ENCODE measurements at places on chromosomes 1 and 21.

DNA sequence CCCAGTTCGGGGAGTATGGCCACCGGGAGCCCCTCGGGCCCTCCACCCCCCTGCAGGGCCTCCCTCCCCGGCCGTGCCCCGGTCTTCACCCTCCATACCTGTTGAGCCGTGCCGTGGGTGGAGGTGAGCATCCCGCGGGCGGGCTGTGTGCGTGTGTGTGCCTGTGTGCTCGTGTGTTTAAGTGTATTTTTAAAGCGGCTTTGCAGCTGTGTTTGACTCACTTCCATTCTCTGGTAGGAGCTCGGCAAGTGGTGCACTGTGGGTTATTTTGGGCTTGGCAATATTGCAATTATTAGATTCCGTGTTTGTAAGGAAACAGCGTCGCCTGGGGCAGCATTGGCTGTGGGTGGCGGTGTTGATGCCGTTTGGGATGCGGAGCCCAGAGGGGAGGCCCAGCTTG, 20.3 kb upstream of the PLCH2 start:
- DNase-seq, result no peak

DNA sequence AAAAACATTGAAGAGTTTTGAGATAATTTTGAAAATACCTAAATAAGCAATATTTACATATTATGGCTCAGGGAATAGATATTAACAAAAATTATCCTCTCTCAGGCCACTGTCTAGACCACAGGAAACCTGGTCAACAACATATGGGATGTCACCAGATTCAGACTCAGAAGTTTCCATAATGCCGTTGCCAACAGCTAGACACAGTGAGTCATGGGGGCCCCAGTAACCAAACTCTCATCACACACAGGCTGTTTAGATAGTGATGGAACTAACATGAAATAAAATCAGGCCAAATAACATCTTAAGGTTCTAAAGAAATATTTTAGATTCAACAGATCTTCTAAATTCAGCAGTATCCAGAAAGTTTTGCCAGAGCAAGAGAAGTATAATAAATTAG, 681.7 kb upstream of the ADAMTS5 start:
- no peak for DNase-seq

- DNase-seq, result no peak
Observed at GRCh38 chr1:43705334-43705733, 2.0 kb upstream of the ST3GAL3 start.

DNA sequence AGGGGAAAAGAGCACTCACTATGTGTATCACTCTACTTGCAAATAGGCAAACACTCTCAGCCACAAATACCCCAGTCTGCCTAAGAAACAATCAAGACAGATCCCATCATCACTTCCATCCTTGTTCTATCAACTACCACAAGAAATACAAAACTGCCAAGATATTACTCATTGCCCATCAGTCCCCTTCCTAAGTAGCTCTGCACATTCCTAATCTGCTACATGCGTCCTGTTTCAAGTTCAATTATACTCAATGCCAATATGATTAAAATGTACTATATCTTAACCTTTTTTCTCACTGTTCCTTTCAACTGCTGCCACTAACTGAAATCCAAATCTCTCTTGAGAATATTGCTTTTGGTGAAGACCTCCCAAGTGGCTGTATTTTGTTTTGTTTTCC, 1688.4 kb downstream of the PLA2G4A start:
- no peak for DNase-seq

DNA sequence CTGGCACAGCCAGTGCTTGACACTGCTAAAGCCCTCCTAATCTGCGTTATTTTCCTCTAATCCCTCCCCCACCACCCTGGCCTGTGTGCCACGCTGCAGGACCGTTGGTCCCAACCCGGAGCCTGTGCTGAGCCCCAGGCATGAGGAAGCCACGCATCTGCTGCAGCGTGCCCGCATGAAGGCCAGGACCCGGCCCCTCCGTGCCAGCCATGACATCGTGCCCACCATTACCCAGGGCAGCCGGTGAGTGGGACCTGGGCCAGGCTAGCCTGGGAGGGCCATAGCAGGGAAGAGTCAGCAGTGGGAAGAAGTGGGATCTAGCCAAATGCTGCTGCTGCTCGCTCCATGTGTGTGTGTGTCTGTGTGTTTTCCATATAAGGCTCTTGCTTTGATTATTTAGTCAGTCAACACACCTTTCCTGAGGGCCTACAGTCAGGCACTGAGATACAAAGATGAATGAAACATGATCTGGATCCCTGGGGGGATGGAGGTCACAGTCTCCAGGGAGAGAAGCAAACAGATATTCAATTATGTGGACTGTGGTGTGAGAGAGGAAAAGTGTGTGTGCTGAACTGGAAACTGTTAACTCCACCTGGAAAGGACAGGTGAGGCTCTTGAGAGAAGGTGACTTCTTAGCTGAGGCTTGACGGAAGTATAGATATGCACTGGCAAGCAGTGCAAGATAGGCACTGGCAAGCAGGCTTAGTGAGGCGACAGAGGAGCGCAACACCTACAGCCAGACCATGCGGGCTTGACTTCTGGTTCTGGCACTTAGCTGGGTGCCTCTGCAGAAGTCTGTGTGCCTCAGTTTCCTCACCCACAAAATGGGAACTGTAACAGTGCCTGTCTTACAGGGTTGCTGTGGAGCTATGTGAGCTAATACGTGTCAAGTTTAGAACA, 15.9 kb downstream of the KIAA1614 start:
- no peak for DNase-seq

GRCh38 chr1:95953015-95953414, 719.0 kb downstream of the RWDD3 start:
- no peak for DNase-seq

DNA sequence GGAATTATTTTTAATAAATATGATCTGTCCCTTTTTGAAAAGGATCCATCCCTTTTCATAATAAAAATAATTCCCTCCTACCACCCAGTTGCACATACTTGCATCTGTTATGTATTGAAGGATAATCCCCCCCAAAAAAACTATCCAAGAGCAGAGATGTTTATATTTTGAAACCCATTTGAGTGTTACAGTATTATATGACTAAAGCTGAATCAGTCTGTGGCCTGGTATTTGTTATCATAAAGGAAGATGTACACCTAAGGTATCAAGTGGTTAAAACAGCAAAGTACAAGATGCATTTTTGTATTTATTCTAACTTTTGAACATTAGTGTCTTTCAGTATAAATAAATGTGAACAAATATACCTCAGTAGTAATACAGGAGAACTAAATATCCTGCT, 12.7 kb upstream of the TGFB2 start:
- no peak for DNase-seq

- no peak for DNase-seq
Observed at GRCh38 chr1:179798864-179799516, 55.9 kb downstream of the FAM163A start.

DNA sequence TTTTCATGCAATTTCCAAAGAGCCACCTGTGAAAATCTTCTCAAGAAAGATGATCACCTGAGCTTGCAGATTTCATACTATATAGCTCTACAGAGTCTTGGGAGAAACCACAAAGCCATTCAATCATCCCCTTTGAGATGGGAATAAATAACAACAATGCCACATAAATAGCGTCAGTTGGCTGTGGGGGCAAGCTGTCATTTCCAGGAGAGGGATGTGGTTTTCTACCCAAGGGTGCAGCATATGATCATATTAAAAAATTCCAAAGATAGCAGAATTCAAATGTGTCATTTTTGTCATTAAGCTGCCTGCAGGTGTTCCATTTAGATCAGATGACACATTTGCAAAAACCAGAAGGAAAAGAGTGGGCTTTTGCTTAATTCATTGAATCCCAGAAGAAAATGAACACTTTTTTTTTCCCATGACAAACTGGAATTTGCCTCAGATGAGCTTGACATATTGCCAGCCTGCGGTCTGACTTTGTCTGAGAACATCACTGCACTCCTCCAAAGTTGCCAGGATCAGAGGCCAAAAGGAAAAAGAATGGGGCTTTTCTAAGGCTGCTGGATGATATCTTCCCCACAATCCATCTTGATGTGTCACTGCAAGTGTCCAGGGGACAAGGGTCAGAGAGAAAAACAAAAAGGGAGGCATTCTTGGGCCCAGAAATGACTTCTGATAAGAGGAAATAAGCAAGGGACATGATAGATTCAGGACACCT, 314.1 kb upstream of the USP25 start:
- DNase-seq, result no peak

GRCh38 chr1:203181586-203182386, 4.7 kb downstream of the CHI3L1 start:
- DNase-seq, result no peak

GRCh38 chr1:203225071-203225470, 4.4 kb downstream of the CHIT1 start:
- DNase-seq, result no peak

- DNase-seq, result no peak
Observed at GRCh38 chr21:34809822-34810221, 141.0 kb downstream of the CLIC6 start.

GRCh38 chr1:101920577-101920976, 76.1 kb downstream of the OLFM3 start:
- DNase-seq, result no peak

- no peak for DNase-seq
Observed at GRCh38 chr1:172322219-172323061, 98.0 kb upstream of the C1orf105 start.

DNA sequence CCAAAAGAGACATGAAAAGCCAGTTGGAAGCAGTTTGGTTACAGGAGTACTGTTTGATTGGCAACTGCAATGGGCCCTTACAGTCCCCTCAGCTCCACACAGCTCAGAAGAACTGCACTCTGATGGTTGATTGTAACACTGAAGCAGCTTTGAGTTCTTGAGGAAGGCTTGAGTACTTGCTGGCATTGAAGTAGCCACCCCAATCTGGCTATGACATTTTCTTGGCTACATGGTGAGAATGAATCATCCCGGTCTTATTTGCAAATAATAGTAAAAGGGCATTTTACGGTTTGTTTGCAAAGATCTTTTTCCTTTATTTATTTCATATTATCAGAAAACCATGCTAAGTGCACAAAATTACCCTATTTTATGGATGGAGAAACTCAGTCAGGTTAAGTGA, 159.7 kb upstream of the BEND5 start:
- no peak for DNase-seq

DNA sequence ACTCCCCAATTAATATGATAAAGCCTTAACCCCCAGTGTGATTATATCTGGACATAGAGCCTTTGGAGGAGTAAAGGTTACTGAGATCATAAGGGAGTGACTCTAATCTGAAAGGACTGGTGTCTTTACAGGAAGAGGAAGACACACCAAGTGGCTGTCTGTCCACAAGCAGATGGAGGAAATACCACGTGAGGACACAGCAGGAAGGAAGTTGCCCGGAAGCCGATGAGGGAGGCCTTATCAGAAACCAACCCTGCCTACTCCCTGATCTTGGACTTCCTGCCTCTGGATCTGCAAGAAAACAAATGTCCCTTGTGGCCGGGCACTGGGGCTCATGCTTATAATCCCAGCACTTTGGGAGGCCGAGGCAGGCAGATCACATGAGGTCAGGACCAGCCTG, 110.3 kb upstream of the CHRM3 start:
- DNase-seq, result no peak

DNA sequence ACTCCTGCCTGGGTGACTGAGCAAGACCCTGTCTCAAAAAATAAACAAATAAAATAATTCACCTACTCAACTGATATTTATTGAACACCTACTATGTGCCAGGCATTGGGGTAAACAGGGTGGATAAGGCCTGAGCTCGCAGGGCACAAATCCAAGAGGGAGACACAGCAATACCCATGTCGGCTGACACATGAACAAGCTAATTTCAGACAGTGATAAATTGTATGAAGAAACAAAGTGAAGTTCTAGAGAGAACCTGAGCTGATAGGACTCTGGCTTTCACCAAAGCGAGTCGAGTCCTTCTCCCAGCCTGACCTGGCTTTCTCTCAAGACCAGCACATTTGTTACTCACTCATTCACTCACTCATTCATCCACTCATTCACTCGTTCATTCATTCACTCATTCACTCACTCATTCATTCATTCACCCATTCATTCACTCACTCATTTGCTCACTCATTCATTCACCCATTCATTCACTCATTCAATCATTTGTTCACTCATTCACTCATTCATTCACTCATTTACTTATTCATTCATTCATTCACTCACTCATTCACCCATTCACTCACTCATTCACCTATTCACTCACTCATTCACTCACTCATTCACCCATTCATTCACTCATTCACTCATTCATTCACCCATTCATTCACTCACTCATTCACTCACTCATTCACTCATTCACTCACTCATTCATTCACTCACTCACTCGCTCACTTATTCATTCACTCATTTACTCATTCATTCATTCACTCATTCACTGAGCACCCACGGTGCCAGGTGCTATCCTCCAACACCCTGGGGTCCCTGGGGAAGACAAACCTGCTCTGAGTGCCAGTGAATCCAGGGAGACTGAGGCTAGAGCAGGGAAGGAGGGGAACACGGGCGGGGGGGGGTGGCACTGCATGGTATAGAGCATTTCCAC, 37.4 kb upstream of the CASZ1 start:
- DNase-seq, result no peak

- no peak for DNase-seq
Observed at GRCh38 chr1:198443365-198444233, 96.9 kb downstream of the ATP6V1G3 start.

DNA sequence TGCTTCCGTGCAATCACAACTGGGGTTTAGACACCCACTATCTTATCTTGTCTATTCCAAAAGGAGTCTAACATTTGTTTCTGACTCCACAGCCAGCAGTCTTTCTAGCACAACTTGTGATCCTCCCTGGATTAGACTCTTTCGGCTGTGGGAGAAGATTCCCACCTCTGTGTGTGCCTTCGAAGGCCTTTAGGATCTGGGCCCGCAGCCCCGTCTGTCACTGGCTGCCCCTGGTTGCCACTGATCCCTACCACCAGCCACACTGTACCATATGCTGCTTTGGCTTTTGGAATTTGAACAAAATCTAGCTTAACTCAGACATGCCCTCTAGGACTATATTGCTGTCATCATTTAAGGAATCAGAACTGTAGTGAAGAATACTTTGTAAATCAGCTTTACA, 18.0 kb downstream of the NTPCR start:
- DNase-seq, result no peak

DNA sequence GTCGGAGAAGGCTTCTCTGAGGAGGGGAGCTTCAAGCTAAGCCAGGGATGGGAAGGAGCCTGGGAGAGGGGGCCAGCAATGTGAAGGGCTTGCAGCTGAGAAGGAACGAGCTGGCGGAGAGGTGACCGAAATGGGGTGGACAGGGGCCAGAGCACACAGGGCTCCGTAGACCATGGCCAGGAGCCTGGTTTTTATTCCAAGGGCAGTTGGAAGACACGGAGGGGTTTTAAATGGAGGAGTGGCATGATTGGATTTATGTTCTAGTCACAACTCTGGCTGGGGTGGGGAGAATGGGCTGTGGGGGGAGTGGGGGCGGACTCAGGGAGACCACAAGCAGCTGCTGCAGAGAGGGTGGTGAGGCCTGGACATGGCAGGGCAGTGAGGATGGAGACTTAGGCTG, 5.1 kb upstream of the EPS8L3 start:
- no peak for DNase-seq

- peak; percentile 10 for DNase-seq
Observed at GRCh38 chr1:192807211-192808162, 1.4 kb upstream of the RGS2 start.

GRCh38 chr1:23528250-23528978, 2.6 kb downstream of the E2F2 start:
- DNase-seq, result peak; percentile 80

- no peak for DNase-seq
Observed at GRCh38 chr1:42618866-42619265, 39.4 kb upstream of the PPIH start.

All from stimulated activated naive CD8-positive, alpha-beta T cell treated with anti-CD3 and anti-CD28 coated beads, Interleukin-15, amount 100 ng/mL, for 72 hours (primary cell).